ENCODE measurements at places on chromosomes 13 and 19. TPM values are rescaled to one million over a fixed set of nuclear protein-coding genes. Genes with fewer than 3 reads are reported as not detected.

GRCh38 chr13:97342136-97342535 is 91.8 kb upstream of the RAP2A start:
- DNase-seq: no peak

DNA sequence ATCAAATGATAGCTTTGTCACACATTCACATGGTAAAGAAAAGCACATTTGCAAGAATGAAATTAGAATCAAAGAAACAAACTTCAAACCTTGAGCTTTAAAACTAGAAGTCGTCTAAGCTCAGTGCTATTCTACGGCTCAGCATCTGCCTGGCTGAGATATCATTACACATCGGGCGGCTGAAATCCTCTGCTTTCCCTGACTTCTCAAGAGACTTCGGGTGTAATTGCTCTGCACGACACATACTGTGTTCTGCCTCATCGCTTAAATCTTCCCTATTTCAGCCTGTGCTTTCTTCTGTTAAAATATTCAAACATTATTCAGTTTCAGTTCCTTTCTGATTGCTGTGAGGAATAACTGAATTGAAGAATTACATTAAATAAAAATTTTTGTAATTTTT is 265.3 kb downstream of the NALCN start:
- DNase-seq: no peak

DNA sequence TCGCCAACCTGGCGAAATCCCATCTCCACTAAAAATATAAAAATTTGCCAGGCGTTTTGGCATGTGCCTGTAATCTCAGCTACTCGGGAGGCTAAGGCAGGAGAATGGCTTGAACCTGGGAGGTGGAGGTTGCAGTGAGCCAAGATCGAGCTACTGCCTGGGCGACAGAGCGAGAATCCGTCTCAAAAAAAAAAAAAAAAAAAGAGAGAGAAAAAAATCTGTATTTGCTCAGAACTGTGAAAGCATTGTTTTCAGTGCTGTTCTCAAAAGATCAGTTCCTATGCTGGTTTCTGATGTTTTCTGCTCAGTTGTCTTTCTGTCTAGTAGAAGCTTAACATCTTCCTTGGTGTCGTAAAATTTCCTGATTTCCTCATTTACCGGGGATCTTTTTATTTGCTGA is 2.5 kb downstream of the SF3A2 start:
- no peak for DNase-seq

DNA sequence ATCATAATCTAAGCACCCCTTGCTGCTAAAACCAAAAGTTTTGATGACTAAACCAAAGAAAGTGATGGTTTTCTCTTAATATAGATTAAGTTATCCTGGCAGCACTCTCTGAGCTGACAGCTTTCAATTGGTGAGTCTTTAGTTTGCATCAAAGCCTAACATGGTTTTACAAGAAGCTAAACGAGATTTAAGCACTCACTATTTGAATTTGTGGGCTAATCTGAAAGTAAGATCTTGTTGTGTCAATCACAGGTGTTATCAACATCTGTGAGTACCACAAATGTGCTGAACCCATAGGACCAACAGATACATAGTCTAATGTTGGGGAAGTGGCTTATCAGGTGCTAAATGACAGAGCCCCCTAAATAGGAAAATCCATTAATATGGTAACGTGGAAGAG is 223.9 kb downstream of the LHFPL6 start:
- no peak for DNase-seq

DNA sequence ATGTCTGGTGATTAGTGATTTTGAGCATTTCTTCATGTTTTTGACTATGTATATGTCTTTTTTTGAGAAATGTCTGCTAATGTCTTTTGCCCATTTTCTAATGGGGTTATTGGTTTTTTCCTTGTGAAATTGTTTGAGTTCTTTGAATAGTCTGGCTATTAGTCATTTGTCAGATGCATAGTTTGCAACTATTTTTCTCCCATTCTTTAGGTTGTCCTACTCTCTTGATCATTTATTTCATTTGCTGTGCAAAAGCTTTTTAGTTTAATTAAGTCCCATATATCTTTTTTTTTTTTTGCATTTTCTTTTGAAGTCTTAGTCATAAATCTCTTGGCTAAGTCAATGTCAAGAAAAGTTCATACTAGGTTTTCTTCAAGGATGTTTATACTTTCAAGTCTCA is 449.8 kb downstream of the DACH1 start:
- peak; percentile 56 for DNase-seq

GRCh38 chr19:8881512-8881911 is 49.3 kb downstream of the MBD3L1 start:
- no peak for DNase-seq

DNA sequence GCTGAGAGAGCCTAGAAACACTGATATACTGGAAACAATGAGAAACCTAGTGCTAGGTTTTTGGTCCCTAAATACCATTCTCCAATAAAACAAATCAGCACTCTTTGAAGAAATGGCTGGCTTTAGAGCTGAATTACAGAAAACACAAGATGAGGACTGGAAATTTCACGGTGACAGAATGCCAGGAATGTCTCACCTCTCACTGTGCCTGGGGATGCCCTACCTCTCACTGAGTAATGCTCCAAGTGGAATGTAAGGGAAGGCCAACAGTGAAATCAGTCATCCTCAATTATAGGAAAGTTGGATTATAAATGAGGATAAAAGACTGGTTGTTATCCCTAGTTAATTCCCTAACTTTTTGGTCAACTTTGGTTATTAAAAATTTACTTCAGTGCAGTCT is 259.0 kb downstream of the NALCN start:
- no peak for DNase-seq

- DNase-seq: no peak
Observed at GRCh38 chr19:4816950-4817278, 14.6 kb downstream of the TICAM1 start.

The MIPEP gene
- total RNA-seq: 20.1 TPM

The CATSPERD gene
- not detected for total RNA-seq

The PLIN5 gene
- not detected for total RNA-seq
